ENCODE measurements at places on chromosomes 4 and X.
A peak's percentile ranks its signal among the peaks of the same experiment; 100 is the strongest.

GRCh38 chrX:48971249-48972219 lies at the start of gene KCND1:
TSS of gene KCND1 (minus strand) at chrX:48971844. CDS start at chrX:48970271, 1,573 bp downstream.
- peak; percentile 75 for DNase-seq

GRCh38 chr4:86060341-86060740 lies 299.5 kb downstream of the MAPK10 start:
- no peak for DNase-seq

DNA sequence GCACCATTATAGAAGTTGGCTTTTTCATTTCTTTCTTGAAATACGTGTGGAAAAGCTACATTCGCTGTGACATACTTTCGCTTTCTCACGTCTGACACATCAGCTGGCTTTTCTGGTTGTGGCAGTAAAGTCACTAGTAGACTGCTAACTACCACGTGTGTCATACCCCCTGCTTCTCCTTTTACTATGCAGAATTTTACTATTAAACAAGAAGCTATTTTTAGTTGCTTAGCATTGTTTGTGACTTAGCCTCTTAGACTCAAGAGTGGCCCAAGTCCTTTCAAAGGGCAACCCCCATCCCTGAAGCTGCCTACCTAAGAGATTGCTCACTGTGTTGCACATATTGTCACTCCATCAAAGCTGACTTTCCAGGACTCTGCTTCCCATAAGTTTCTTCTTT lies 2.1 kb upstream of the IL2 start:
- DNase-seq: peak; percentile 2

DNA sequence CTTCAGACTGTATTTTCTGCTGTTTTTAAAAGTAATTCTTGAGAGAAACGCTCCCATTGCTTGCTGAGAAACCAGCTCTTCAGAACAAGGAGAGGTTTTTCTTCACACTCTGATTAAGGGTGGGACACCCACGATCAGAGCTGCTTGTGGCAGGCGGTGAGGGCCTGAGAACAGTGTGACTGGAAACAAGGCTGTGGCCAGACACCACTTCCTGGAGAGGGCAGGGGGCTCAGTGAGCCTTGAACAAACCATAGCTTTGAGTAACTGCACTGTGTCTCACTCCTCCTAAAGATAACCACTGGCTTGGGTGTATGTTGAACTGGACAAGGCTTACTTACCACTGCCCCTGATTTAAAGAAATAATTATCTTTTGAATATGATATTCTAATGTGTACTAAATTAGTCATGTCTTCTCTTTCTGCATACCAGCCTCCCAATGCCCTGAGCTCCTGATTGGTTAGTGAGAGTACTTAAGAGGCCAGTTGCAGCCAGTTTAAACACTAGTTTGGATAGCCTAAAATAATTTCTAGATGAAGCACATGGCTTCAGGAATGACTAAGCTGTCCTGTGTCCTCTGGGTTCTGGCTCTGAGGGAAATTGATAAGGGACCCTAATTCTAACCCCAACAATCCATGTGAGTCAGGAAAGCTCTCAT lies 3.7 kb upstream of the GPR82 start:
- DNase-seq: no peak

Measured in EL (cell line).